NCI-H345 (cell line): ENCODE measurements at places on chromosomes 12 and 14.

GRCh38 chr12:78308701-78309100 is 478.0 kb downstream of the NAV3 start:
- DNase-seq, result no peak

DNA sequence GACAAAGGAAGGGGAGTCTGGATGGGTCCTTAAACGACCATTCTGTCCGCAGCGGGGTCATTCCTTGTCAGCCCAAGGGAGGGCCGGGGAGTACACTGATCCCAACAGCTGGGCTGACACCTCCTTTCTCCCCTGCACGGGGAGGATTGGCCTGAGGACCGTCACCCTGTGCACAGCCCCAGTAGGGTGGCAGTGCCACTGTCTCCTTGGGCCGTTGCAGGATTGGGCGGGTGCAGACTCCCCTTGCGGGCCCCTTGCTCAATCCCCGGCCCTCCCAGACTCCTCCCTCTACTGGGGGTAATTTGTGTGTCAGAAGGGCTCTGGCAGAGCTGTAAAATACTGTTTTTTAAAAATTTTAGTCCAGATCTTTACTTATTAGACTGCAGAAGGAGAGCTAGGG is 12.6 kb upstream of the AMN start:
- no peak for DNase-seq

DNA sequence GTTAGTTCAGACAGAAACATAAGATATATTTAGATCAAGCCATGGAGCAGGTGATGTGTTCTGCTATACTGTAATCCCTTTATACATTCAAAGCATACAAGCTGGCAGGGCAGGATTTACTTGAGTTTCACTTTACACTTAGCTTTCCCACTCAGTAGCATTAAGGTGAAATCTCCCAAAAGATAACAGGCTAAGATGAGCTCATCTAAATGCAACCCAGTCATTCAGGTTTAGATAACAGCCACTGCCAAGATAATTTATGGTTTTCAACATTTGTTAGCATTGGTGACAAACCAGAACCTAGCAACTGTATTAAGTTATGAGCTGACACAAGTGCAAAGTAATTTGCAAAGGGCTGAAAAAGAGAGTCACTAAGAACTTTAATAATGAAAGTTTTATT is 925.1 kb upstream of the ATXN7L3B start:
- no peak for DNase-seq

DNA sequence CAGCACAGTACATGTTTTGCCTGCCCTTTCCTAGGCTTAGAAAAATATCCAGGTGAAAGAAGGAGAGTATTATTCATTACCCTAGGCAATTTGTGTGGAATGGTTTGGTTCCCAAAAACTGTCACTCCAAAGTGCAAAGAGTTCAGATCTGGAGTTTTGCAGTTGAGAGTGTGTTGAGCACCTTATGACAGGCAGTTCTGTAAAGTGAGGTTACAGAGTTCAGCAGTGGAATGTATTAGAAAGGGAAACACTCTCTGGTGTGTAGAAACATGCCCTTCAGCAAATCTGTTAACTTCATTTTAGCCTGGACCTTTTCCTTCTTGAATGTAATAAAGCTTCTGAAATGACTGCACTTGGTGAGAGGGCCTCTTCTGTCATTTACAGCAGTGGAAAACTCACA is 154.0 kb upstream of the SSTR1 start:
- DNase-seq, result no peak

DNA sequence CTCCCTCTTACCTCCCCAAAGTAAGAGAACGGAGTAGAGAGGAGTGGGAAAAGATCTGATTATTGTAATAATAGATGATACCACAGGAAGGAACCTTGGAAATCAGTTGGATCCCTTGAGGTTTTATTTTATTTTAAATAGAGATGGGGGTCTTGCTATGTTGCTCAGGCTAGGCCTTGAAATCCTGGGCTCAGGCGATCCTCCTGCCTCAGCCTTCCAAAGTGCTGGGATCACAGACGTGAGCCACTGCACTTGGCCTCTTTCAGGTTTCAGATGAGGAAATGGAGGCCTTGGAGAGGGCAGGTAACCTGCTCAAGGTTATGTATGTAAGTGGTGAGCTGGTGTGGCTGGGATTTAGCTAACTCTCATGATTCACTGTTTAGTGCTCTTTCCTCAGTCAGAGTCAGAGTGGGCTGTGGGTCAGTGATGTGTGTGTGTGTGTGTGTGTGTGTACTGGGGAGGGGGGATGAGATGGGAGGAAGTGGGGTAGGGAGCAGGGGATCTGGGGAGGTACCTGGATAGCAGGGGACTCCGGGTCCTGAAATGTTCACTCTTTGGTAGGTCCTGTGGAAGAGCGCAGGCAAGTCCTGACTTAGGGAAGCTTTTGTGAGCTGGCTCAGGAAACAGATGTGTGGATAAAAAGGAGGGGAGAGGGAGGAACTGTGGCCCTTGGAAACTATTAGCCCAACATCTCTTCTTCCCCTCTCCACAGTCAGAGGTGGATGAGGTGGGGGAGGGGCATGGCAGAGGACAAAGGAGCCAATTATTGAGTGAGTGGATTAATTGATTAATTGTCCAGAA is 4.7 kb upstream of the CISTR start:
- no peak for DNase-seq

DNA sequence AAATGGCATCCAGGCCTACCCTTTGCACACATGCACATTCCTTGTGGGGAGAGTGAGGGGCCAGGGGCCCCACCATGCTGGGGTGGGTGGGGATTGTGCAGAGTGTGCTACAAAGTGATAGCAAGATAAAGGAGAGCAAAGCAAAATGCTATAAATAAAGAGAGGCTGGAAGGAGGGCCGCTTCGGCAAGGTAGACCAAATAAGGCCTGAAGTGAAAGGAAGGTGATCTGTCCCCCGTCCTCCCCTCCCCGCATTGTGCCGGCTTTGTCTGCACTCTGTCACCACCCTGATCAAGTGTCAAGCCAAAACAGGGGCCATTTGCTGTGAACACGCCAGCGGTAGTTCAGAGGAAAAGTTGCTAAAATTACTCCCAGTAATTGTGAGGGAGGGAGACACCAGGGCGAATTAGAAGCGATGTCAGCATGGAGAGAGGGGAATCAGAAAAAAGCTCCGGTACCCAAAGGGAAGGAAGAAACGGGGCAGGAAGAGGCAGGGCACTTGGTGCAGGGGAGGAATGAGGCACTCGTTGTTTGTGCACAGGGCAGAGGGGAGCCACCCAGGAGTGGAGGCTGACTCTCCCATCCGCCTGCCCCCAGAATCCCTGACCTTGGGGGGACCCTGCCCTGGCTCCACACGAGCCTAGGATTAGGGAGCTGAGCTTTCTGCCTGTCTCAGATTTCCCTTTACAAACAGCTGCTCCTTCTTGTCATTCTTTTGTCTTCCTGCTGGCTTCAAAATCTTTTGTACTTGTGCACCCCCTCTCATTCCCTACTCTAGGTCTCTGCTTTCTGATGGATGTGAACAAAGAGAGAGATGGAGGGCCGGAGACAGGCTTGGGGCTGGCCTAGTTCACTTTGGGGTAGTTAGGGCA is 2.9 kb upstream of the MYH7 start:
- no peak for DNase-seq

DNA sequence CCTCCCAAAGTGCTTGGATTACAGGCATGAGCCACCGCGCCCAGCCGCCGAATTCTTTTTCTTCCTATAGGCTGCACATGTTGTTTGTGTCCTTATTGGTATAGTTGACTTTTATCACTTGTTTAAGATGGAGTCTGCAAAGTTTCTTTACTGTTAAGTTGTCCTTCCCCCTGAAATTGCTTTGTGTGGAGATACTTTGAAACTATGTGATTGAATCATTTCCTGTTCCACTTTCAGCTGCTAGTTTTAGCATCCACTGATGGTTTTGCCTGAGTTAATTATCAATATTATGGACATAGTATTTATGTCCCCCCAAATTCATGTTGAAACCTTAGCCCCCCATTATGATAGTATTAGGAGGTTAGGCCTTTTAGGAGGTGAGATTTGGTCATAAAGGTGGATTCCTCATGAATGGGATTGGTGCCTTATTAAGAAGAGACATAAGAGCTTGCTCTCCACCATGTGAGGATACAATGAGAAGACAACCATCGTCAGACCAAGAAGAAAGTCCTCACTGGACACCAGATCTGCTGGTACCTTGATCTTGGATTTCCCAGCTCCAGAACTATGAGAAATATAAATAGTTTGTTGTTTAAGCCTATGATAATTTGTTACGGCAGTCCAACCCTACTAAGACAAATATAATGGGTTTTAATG is 34.9 kb downstream of the PPHLN1 start:
- no peak for DNase-seq
